ENCODE measurements at places on chromosomes 7 and 10.

GRCh38 chr10:119166564-119166963, 1.1 kb upstream of the SFXN4 start:
- no peak for DNase-seq

DNA sequence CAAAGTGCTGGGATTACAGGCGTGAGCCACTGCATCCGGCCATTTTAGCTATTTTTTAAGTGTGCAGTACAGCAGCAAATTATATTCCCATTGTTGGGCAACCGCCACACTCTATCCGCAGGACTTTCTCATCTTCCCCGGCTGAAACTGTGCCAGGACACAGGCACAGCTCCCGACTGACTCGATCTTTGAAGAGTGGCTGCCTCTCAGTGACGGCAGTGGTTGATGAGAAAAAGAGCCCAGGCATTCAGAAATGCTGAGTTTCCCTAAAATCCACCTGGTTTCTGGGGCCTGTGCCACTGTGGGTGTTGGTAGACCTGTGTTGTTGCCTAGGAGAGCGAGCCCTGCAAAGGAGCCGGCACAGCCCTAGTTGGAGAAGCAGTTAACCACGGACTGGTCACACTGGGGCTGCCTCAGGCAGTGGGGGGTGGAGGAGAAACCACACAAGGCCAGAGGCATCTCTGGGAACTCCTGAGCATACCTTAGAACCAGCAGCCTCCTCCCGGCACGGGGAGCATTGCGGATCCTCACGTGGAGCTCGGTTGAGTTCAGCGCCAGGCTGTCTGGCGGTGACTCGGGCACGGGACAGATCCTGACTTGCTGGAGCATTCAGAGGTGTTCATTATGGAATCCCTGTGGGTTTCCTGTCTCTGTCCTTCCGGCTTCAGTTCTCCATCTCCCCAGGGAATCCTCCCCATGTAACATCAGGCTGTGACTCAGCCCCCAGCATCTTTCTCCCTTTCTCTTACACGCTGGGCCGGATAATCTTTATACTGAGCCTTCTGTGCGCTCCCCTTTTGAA, 16.2 kb downstream of the PFKFB3 start:
- no peak for DNase-seq

DNA sequence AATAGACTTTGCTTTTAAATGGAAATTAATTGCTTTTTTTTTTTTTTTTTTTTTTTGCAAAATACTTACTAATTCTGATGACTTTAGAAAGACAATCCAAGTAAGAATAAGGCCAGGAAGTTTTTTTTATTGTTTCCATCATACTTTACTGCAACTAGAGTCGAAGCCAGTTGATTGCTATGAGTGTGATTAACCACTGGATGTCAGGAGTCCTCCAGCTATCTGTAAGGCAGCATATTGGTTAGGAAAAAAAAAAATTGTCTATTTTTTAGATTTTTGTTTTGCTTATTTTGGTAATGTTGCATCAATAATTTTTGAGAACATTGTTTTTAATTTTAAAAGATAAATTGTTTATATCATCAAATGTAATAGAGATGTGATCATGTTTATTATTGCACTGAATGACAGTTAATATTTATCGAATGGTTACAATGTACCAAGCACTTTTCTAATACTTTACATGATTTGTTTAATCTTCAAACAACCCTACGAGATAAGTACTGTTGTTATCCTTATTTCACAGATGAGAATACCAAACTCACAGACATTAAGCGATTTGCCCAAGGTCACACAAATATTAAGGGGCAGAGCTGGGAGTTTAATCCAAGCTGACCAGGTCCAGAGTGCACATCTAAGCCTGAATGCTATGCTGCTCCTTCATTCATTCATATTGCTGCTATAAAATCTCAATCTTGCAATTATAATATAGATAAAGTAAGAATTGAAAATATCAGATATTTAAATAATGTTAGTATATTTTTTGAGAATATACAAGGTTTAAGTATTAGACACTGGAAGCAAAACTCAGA, 19.9 kb upstream of the LMOD2 start:
- DNase-seq, result no peak

- DNase-seq, result no peak
Observed at GRCh38 chr7:76193883-76194282, 7.8 kb upstream of the SRRM3 start.

- DNase-seq, result no peak
Observed at GRCh38 chr7:123075838-123076467, 80.5 kb upstream of the TAS2R16 start.

DNA sequence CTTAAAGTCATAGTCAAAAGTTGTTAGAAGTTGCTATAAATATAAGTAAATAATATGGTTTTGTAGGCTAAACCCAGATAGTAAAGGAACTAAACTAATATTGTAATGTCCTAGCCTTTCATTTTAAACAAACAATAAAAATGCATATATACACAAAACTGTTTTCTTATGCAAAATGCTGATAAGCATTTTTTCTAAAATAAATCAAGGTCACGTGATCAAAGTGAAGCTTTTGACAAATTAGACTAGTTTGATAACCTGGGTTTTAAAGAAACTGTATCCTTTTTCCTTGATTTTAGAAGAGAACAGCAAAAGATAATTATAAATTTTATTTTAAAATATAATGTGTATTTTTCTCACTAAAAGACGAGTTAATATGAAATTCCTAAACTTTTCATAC, 313.3 kb downstream of the PCDH15 start:
- no peak for DNase-seq

- DNase-seq, result no peak
Observed at GRCh38 chr10:74500816-74501215, 325.6 kb upstream of the KAT6B start.

DNA sequence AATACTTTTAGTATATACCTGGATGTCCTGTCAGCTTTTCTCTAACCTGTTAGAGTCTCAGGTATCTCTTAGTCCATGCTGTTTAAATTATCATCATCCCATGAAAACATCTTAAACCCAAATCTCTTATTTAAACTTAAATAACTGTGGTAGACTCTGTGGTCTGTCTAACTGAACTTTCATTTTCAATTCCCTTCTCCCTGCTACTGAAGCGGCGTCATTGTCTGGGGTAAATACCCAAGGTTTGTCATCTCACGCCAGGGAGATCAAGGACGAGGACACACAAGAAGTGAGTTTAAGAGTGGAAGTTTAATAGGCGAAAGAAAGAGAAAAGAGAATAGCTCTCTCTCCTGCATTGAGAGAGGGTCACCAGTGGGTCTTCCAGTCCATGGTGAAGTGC, 804.4 kb upstream of the CELF2 start:
- no peak for DNase-seq

DNA sequence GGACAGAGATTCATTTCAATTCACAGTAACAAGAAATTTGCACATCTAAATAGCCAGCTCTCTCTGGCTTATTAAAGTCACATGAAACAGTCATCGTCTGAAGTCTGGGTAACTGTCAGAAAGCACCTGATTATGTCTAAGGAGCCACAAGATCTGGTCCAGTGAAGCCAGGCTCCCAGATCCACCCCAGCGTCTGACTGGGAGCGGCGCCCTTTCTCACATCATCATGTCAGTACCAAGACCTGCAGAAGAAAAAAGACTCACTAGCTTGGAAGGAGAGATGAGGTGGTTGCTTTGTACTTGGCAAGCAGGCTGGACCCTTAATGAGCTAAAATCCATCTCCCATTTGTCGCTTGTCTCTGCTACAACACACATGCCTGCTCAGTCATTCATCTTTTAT, 58.4 kb downstream of the VOPP1 start:
- no peak for DNase-seq

GRCh38 chr10:4453276-4453675, 372.7 kb upstream of the AKR1E2 start:
- no peak for DNase-seq

GRCh38 chr10:122056431-122057094, 67.6 kb downstream of the TACC2 start:
- DNase-seq, result no peak

- no peak for DNase-seq
Observed at GRCh38 chr10:92366412-92367021, 75.5 kb downstream of the MARCHF5 start.

- no peak for DNase-seq
Observed at GRCh38 chr7:134613623-134614347, 32.9 kb upstream of the BPGM start.

DNA sequence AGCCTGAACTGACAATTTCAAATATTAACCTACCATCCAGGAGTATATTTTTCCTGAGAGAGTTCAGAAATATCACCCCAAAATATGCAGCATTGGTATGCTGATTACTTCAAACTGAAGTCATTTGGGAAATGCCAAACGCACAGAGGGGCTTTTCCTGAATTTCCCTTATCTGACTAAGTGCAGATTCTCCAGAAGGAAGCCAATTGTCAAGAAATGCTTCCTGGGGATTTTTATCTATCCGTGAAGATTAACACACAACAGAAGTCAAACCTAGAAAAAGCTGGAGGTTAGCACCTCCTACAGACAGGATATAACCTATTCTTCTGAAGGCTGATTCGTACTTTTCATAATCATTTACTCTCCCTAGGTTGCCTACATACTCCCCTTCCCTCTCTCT, 91.0 kb downstream of the AKR1D1 start:
- no peak for DNase-seq

DNA sequence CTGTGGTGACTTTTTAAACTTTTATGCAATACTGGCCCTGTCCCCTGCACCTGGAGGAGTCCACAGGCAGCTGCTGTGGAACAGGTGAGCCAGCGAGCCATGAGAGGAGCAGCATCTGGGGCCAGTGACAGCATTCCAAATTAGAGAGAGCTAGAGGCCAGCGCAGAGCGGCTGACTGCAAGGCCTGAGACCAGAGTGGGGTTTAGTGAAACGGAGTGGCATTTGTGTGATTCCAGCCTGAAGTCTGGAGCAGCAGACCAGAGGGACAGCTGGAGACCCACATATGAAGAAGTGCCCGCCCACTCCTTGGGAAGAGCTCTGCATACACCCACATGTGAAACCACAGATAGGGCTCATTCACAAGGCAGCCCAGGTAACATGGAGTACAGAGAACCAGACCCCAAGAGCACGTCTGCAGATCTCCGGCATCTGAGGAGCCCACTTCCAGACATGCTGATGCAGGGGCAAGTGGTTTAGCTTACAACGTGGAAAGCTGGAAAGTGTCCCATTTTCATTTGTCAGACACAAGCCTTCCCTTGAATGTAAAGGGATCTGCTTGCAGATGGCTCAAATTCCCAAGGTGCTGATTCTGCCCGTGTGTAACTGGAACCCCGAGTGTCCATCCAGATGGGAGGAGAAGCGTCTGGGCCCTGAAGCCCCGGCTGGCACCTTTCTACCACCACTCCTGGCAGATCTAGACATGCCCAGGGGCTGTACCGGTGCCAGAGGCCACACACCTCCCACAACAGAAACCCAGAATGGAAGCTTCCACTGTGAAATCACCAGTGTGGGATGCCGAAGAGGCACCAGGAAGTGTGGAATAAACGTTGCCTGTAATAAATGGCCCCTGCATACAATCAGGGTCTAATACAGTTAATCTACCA, 256.0 kb upstream of the TCERG1L start:
- DNase-seq, result no peak

DNA sequence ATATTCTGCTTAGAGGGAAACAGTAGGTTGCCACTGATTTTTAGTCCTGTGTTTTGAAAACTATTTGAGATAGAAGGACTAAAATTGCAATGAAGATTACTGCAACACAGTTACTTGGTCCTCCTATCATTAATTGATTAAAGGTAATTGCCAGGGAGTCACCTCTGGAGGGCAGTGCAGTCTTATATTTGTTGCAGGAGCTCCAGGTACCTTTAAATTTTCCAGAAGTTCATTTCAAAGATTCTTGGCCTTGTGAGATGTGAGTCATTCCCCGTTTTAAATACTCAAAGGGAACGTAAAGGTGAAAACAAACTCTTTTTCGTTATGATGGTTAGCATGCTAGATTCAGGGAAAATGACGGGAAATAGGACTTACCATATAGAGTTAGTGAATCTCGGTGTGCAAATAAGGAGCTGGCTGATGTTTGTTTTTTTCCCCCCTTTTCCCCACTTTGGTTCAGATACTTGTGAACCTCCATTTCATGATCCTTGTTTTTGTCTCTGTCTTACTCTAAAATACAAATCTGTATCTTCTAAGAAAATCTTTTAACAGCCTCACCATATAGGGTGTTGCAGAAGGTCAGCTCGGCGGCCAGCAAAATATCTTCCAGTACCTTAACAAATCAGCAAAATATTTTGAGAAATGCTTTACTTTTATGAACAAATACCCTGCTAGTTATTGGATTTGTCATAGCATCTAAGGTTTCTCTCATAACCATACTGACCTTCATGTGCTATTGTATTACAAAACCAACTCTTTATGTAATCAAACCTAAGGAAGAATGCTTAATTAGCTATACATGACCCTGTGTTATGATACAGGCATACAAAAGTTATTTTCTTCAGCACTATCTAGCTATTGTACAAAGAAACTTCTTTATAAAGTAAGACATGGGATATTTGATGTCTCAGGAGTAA, 143.0 kb upstream of the HDAC9 start:
- DNase-seq, result no peak

GRCh38 chr10:24313283-24313682, 104.3 kb downstream of the KIAA1217 start:
- no peak for DNase-seq

DNA sequence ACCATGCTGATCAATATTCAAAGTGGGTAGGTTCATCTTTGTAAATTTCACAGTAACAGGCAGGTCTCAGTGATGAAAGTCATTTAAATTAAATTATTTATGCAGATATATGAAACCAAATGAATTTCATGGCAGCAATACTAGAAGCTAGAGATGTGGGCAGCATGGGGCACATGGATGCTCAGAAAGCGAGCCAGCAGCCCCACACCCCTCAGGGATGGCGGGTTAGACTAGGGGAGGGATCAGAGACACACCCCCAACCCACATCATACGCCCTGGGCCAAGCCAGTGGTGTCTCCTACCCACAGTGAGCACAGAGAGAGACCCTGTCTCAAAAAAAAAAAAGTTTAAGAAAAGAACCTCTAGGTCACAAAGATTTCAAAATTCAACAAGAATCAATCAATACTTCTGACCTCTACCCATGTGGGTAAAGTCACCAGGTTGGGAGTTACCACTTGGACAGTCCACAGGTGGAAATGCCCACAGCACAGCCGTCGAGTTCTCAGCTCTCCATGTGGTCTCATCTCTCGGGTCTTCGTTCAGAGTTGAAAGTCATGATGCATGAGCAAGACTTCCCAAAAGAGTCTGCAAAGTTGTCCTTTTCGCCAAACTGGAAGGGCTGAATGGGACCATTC, 79.3 kb upstream of the PPP2R2D start:
- peak; percentile 6 for DNase-seq

- no peak for DNase-seq
Observed at GRCh38 chr10:44459671-44460070, 74.8 kb upstream of the CXCL12 start.

GRCh38 chr7:51045319-51046102, 262.8 kb upstream of the GRB10 start:
- DNase-seq, result no peak

DNA sequence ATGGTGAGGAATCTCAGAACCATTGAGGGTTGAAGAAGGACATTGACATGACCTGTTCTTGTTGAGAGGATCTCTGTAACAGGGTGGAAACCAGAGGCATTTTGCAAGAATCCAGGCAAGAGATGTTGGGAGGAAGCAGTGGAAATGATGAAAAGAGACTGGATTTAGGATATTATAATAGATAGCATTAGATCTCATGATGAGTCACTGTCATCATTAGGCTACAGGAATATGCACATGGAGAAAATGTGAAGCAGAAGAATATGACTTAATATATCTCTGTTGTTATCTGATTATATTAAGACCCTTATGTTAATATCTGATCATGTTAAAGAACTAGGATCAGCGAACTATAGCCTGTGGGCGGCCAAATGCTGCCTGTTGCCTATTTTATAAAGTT, 393.0 kb upstream of the MTPN start:
- DNase-seq, result no peak
